Activated CD4-positive, alpha-beta memory T cell treated with anti-CD3 and anti-CD28 coated beads, Interleukin-2, amount 10 ng/mL, durations not matched to agents 7 days and 5 days (primary cell): ENCODE measurements at places on chromosomes 2 and 18. TPM values are rescaled to one million over a fixed set of nuclear protein-coding genes. Genes with fewer than 3 reads are reported as not detected.

Gene ALKAL2
- total RNA-seq = not detected

Gene MARCO
- total RNA-seq = not detected

Gene C1GALT1C1L
- not detected for total RNA-seq

Gene SERPINB13
- total RNA-seq = not detected
